ENCODE measurements at places on chromosomes 13 and 19.

- no peak for DNase-seq
These were observed 15.0 kb upstream of the TNFAIP8L1 start for GRCh38 chr19:4624301-4624700.

DNA sequence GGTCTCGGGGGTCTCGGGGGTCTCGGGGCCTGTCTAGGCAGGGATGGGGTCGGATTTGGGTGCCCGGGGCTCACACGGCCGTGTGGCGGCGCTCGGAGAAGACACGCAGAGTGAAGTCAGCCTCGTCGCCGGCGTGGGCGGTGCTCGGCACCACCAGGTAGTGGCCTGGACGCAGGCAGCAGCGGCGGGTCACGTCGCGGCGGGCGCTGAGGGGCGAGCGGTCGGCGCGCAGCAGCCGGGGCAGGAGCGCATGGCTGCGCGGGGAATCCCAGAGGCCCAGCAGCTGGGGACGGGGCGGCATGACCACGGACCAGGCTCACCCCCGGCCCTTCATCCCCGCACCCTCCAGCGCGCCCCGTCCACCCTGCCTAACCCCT, 8.2 kb downstream of the CAPN12 start:
- DNase-seq: no peak

DNA sequence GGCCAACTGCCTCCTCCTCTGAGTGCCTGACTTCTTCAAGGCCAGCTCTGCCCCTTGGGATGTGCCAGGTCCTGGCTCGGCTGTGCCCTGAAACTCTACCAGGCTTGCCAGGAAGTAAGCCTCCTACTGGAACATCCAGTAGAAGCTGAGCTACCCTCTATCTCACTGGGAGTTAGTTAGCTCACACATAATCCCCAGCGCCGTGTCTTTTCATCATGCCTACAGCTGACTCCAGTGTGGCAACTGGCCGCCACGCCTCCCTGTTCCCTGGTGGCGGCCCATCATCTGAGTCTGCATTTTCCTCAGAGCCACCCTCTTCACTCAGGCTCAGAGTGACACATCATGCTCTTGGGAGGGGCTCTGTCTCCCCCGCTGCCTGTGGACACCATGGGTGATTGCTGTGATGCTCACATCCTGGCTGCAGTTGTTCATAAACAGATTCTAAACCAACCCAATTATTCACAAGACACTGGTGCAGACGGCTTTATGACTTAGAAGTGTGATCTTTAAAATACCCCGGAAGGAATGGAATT, 131.9 kb upstream of the IRS2 start:
- no peak for DNase-seq

DNA sequence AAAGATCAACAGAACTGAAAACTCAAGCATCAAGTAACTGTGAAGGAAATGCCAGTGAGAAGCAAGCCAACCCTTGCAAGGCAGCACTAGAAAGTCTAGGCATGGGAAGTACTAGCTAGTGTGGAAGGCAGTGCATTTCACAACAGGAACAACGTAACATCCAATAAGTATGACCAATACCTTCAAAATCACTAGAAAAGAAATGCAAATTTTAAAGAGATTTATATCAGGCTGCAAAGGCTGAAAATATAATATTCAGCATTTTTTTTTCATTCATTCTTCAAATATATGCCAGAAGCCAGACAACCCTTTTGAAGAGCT, 121.9 kb downstream of the DLEU7 start:
- DNase-seq: no peak

- DNase-seq: no peak
These were observed 29.0 kb downstream of the UTP14C start for GRCh38 chr13:52053460-52053859.

DNA sequence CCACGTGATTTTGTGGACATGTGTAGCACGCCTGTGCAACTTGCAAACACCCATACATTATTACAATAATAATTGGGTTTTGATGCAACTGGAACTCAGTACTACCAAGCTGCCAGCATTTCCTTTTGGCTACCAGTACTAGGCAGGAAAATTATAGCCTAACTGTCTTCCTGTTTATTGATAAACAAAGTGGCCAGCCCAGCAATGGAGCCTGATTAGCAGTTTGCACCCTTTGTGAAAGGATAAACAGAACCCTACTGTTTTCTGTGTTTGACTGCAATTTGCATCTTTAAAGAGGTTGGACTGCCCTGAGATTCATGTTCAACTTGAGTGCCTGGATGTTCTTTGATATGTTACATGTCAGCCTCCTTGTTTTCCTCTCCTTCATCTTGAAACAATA, 173.9 kb downstream of the ZIC5 start:
- DNase-seq: no peak

- no peak for DNase-seq
These were observed 694.3 kb upstream of the SGCG start for GRCh38 chr13:22486490-22486889.

DNA sequence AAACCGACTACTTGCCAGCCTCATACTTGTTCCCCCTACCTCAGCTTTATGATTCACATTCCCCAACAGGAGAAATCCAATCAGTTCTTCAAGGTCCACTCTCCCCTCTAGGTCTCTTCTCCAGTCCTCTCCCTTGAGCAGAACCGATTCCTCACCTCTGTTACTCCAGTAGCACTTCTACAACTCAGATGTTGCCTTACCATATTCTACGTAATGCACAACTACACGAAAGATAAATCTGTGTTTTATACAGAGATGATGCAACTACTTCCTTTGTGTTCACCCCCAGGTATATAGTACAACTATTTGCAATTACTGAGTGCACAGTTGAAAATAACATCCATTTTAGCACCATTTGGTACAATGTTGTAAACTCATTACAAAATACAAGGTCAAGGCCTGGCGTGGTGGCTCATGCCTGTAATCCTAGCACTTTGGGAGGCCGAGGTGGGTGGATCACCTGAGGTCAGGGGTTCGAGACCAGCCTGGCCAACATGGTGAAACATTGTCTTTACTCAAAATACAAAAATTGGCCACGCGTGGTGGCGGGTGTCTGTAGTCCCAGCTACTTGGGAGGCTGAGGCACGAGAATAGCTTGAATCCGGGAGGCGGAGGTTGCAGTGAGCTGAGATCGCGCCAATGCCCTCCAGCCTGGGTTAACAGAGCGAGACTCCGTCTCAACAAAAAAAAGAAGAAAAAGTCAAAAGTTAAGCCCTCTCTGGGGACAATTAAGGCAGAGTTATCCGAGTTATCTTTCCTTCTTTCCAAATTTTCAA, 2.8 kb upstream of the WBP4 start:
- no peak for DNase-seq

DNA sequence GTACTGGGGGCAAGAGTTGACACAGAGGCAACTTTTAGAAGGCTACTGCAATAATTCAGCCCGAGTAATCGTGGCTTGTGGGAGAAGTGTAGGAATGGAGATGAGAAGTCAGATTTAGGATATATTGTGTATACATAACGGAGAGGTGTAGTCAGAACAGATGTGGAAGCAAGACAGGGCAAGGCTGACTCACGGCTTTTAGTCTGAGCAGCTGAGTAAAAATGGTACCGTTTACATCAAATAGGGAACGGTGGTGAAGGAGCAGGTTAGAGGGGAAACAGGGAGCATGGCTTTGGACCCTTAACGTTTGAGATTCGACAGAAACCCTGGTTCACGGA, 796 bp upstream of the LSM14A start:
- DNase-seq: no peak

DNA sequence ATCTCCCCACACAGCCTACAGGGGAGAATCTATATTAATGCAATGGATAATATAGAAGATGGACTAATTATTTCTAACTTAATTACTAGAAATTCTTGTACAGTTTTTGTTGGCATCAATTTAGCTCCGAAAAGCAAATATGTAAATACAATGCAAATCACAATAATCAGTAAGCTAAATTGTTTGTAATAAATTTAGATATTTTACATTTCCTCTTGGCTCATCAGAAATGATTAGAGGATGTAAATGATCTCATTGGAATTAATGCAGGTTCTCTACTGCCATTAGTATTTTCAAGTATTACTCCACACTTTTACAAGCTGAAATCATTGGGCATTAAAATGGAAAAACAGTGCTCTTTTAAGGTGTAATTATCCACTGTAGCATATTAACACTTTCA, 741.8 kb upstream of the MIR17HG start:
- no peak for DNase-seq

DNA sequence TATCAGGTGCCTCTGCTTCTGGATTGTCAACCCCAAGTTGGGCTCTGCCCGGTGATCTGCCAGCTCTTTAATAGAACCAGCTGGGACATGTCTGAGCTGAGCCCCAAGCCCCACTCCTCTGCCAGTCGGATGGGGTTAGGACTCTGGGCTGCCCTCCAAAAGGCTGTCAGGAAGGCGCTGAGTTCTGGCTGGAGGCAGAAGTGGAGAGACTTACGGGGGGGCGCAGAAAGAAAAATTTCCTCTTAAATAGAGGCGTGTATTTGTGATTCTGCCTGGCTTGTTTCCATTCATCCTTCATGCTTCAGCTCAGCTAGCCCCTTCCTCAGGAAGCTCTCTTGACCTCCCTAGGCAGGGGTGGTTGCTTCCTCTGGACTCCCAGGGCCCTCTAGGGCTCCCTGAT, 985 bp upstream of the KCNK6 start:
- no peak for DNase-seq

- DNase-seq: no peak
These were observed 33.4 kb downstream of the IPO5 start for GRCh38 chr13:97986835-97987234.

GRCh38 chr13:100382785-100383184, 205.8 kb downstream of the GGACT start:
- no peak for DNase-seq
